ENCODE measurements at places on chromosomes 3 and 15.

- no peak for DNase-seq
Observed at GRCh38 chr3:97680210-97680609, 84.3 kb upstream of the ARL6 start.

GRCh38 chr3:115581362-115582135 is 41.8 kb upstream of the GAP43 start:
- DNase-seq, result no peak

DNA sequence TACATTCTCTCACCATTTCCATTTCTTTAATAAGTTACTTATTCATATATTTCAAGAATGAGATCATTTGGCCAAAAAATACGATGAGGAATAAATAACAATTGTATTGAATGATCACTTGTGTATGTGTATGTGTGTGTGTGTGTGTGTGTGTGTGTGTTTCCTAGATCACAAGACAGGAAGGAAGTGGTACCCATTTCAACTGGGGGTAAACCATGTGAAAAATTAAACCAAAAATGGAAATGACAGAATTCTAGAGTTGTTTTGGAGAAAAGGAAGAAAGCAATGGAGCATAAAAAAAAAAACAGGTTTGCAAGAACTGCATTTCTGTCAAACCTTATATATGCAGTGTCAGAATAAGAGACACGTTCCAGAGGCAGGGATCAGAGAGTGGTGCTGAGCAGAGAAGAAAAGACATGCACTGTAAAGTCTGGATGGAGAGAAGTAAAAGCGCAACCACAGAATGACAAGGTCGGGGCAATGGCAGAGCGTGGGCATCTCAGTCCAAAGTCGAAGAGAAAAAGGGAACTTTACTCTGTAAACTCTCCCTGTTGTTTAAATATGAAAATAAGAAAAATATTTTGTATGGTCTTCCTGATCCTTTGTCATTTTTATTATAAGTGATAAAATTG is 75.5 kb downstream of the PEX5L start:
- DNase-seq, result no peak

- DNase-seq, result no peak
Observed at GRCh38 chr15:50718700-50719125, 32.1 kb upstream of the TRPM7 start.

GRCh38 chr3:30324587-30324986 is 281.8 kb upstream of the TGFBR2 start:
- no peak for DNase-seq

- no peak for DNase-seq
Observed at GRCh38 chr3:125271127-125271526, 58.6 kb upstream of the SLC12A8 start.
